Cortex of kidney (tissue), 1 donor: ENCODE measurements at places on chromosomes 4 and X.

DNA sequence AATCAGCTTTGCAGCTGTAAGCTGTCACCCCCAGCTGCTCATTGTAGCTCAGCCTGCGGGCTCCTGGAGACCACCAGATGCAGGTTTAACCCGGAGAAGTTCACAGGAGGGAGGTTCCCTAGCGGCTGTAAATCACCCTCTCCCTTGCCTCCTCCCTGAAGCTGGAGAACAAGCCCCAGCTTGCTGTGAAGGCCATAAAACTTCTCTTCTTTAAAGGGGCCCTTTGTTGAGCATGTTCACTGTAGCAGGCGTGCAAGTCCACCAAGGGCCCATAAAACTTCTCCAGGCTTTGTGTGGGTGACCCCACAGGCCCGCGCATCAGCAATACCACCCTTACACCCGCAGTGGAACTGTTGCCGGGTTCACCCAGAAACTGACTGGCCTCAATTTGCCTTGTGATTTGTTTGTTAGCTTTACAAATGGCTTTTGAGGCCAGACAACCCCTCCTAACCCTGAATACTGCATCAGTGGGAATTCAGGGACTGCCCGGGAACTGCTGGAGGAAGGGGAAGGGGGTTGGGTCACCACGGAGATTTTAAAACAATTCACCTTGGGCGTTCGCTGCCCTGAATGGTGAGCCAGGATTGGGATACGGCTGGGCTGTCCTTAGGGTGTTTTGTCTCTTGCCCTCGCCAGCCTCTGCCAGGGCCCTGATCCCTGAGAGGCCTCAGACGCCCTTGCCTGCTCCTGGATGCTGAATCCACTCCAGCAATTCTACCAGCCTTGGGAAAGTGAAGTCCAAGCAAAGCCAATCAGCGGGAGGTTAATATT lies 49.5 kb upstream of the ATP6AP2 start:
- no peak for DNase-seq

- DNase-seq: no peak
These were observed 96.8 kb downstream of the MTMR1 start for GRCh38 chrX:150790021-150790420.

- DNase-seq: no peak
These were observed 57.3 kb downstream of the SEPTIN11 start for GRCh38 chr4:77006753-77007353.

- DNase-seq: no peak
These were observed 80.8 kb upstream of the EFNB1 start for GRCh38 chrX:68748030-68748429.

- DNase-seq: no peak
These were observed 20.7 kb downstream of the UBE2K start for GRCh38 chr4:39718366-39719323.

DNA sequence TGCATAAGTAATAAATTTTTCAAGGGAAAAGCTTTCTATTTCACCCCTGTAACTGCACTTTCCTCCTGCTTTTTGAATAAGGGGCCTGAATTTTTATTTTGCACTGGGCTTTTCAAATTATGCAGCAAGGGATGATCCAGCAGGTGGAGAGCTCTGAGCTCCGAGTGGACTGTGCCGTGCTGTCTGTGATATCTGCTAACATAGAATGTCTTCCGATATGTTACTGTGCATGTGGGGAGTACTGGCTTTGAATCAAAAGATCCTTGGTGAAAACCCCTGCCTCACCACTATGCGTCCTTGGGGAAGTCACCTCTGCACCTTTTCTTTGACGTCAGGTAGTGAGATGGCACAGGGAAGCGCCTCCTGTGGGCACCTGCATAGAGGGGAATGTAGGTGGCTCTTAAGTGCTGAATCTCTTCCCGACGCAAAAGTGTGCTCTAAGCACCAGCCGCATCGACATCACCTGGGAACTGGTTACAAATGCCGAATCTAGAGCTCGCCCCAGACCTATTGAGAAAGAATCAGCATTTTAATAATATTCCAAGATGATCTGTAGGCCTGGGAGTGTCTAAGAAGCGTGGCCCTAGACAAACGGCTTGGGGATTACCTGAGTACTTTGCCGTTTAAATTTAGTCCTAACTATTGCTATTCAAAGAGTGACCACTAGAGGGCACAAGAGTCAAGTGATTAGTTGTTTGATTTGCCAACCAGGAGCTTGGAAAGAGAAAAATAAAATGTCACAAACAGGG lies 19.2 kb upstream of the WFS1 start:
- DNase-seq: no peak

DNA sequence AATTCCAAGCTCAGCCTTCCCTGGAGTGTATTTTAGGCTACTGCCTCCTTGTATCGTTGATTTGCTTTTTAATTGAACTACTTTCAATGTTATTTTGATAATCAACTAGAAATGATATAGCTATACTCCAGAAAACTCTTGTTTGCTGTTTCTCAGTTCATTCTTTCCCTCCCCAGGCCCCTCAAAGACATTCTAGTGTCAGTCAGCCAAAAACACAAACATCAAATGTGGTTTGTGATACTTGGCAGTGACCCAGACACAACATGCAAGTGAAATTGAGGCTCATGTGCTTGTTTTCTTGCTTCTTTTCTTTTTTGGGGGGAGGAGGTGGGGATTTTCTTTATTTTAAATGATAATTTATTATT lies 7.6 kb downstream of the FAT4 start:
- no peak for DNase-seq

GRCh38 chr4:147581606-147582350 lies 35.4 kb upstream of the TMEM184C start:
- DNase-seq: no peak

- DNase-seq: no peak
These were observed 104.7 kb downstream of the CNOT6L start for GRCh38 chr4:77714514-77714913.

DNA sequence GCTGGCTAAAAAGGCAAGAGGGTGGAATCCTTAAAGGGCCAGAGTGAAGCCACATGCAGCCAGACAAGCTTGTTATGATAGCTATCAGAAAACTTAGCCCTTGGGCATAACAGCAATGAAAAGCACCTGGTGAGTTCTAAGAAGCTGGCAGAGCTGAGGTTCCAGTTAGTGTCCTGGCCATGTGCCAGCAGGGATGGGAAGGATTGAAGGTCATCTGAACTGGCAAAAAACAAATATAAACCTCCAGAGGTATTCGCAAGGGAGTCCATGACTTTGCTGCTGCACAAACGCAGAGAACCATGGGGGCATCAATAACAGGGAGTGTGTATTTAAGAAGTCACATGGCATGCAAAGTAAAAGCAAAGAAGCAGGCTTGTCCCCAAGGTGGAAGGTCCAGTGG lies 208.9 kb downstream of the FAM47A start:
- DNase-seq: no peak

- no peak for DNase-seq
These were observed 106.1 kb downstream of the MSL3 start for GRCh38 chrX:11864171-11864570.

DNA sequence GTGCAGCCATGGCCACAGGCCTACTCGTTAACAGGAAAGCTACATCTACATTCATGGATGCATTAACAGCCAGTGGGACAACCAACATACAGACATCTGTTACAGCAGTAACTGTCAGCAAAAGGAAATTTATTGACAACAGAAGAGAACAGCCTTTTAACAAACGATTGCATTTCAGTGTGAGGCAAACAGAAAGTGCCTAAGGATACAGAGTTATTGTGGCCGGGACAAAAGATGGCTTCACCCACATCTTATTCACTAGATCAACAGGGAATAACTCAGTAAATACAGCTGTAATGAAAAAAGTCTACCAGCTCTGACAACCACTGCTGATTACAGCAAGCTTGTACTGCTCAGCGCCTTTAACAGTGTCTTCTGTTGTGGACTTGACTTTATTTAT lies 61.5 kb upstream of the TBL1X start:
- DNase-seq: no peak

DNA sequence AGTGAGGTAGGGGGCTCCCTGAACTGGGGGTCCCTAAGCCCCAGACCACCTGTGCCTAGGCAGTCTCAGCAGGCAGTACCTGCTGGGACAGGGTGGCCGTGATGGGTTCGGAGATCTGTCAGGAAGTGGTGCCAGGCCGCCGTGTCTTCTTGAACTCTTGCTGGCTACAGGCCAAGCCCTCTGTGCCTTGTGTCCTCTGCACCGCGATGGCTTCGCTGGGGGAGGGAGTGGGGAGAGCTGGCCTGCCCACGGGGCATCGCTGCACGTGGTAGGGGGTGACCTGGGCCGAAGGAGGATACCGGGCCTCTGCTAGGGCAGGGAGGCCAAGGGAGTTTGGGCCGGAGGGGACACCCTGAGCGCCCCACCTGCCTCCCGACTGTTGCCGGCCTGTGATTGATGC lies 96.7 kb upstream of the NKX1-1 start:
- no peak for DNase-seq

DNA sequence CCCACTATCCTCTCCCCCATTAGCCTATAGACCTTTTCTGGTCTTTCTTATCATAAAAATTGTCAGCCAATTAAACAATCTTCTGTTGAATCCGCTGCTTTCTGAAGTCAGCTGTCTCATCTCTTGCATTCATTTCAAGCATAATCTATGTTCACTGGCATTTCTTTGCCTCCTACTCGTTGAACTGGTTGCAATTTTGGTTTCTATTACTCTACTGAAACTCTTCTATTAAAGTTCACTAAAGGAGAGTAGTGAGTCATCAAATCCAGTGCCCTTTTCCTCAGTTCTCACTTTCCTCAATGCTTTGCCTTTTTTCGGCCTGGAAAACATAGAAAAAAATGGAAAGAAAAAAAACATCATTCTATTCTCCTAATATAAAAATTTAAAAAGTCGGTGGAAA lies 23.9 kb upstream of the CXCL13 start:
- no peak for DNase-seq

DNA sequence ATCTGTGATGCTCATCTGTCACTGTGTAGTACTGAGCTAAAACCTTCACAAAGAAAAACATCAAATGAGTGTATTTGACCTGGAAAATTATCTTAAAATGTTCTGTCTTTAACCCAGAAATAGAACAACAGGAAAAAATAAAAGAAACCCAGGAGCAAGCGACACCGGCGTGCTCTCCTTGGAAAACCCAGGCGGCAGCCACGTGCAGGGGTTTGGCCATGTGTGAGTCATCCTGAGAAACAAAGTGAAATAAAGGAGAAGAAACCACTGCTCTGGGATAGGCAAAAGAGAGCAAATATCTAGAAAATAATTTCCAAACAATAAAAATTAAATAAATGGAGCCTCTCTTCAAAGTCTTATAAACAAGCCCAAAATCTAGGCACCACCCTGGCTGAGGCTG lies 20.0 kb upstream of the TMEM128 start:
- no peak for DNase-seq

DNA sequence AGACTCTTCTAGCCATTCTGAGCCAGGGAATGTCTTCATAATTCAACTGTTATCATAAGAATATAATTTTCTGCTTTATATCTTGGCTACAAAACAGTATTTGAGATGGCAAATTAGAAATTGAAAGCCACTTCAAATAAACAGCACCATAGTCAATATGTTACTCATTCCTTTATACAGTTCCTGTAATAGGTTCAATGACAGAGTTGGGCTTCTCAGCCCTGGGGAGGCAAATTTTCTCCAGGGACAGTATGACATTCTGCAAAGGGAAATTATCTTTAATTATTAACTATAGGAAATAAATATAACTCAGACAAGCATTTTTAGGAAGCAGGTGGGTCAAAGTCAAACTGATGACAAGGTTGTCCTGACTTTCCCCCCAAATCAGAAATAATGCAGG lies 71.9 kb upstream of the RPS6KA6 start:
- DNase-seq: no peak

- DNase-seq: no peak
These were observed 22.3 kb upstream of the EMCN start for GRCh38 chr4:100540131-100540530.

- DNase-seq: no peak
These were observed 29.5 kb downstream of the CXXC4 start for GRCh38 chr4:104465201-104465600.

GRCh38 chrX:45157647-45158046 lies 43.0 kb downstream of the DIPK2B start:
- DNase-seq: no peak

DNA sequence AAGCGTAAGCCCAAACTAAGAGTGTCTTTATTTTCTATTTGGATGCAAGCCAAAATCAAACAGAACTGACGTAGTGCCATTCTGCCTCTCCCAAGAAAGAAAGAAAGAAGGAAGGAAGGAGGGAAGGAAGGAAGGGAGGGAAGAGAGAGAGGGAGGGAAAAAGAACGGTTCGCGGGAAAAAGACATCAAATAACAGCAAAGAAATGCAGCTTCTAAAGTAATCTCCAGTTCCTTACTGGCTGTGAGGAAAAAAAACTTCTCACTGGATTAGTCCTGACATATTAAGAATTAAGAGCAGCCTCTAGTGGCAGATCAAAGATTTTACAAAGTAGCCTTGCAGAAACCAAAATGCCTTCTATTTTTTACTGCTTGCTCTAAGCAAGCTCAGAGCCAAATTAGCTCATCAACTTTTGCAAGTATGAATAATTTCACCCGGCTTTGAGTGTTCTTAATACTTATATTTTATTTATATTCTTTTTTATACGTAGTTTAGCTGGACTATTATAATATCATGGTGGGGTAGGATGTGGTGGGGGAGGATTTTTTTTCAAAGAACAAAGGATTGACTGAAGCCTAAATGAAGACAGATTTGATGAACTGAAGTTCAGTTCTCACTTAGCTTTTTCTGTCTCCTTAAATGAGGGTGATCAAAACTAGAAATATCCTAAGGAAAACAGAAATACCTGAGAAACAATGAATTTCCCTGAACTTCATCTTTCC lies 36.6 kb downstream of the PITX2 start:
- DNase-seq: no peak

- DNase-seq: no peak
These were observed 77.0 kb downstream of the FBXW7 start for GRCh38 chr4:152458801-152459302.

GRCh38 chrX:40108959-40109287 lies 11.2 kb upstream of the BCOR start:
- DNase-seq: no peak

- no peak for DNase-seq
These were observed 449.3 kb upstream of the BOD1L1 start for GRCh38 chr4:14076776-14077175.

DNA sequence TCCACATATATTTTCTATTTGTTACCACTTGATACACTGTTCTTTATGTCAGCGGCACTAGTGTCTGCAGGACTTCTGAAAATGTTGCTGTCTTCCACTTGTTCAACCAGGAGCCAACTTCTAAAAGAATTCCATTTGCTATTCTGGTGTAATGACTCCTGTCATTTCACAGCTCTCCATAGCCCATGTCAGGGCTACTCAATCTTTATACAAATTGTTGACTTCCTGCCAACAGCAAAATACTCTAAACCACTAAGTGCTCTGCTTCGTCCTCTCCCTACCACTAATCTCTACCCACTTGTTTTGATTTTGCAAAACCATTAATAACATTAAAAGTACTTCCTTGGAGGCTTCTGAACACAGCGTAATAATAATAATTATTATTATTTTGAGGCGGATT lies 7.2 kb downstream of the CTSO start:
- no peak for DNase-seq
